ENCODE measurements at places on chromosomes 5 and 9.

GRCh38 chr5:174457141-174457678 is 267.2 kb upstream of the MSX2 start:
- no peak for DNase-seq

- no peak for DNase-seq
Measured at GRCh38 chr9:18598969-18599368, 125.0 kb downstream of the ADAMTSL1 start.

DNA sequence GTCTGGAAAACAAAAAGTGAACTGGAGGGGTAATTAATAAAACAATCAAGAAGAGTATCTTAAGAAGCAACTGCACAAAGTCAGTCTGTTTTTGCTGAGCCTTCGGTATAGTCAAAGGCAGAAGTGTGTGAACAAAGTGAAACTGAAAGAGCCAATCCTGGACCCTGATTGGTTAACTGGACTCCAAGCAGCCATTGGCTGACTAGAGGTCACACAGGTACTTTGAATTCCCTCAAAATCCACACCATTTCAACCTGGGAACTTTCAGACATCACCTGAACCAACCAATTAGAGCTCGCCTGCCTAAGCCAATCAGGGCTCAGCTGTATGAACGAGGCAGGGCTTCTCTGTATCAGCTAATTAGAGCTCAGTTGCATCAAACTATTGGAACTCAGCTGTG is 286.7 kb downstream of the TLE4 start:
- no peak for DNase-seq

- DNase-seq, result no peak
Measured at GRCh38 chr9:18263377-18263776, 210.6 kb upstream of the ADAMTSL1 start.

- DNase-seq, result no peak
Measured at GRCh38 chr9:124477648-124478285, 27.5 kb downstream of the ADGRD2 start.

GRCh38 chr5:66134407-66134861 is 9.7 kb upstream of the SREK1 start:
- no peak for DNase-seq

GRCh38 chr9:21542787-21543186 is 60.7 kb upstream of the IFNE start:
- no peak for DNase-seq

DNA sequence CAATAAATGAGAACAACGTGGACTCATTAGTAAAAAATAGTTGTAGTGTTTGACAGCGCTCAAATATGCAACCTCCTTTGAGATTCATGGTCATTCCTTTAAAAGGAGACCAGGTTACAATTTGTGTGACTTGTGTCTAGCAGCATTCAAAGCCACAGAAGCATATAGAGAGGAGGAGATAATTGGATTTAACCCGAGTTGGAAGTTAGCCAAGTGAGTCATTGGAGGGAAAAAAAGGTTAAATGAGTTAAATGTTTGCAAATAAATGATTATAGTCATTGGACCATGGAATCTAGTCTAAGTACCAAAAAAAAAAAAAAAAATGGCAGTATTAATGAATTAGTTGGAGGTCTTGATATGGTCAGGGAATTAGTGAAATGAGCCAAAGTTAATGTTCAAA is 90.9 kb downstream of the ITGA1 start:
- no peak for DNase-seq

DNA sequence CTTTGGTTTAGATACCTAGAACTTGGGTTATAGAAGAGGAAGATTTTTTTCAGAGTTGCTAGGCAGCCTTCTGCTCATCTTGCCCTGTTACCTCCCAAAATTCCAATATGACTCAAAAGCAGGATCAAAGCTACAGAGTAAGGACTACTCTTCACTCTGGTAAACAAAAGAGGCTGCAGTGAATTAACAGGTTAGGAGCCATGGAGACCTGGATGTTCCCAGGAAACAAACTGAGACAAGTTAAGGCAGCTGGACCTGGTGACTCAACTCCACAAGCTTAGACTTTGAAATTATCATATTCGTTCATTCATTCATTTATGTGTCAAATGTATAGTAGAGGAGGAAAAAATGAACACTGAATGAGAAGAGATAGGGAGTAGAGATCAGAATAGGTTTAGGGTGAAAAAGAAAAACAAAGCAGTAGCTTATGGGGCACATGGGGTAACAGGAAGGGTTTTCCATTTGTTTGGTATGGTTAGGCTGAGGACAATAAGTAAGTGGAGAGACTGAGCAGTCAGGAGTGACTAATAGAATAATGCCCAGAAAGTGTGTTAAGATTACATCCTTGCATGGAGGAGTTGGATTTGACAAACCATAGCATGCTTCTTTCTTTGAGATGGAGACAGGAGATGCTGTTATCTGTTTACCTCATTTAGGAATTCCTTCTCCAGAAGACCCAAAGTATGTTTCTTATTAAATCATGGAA is 464.0 kb upstream of the ZNF608 start:
- DNase-seq, result no peak

- no peak for DNase-seq
Measured at GRCh38 chr5:92594031-92594430, 987.0 kb downstream of the NR2F1-AS1 start.

- no peak for DNase-seq
Measured at GRCh38 chr5:28580616-28581015, 1542.2 kb upstream of the CDH9 start.

DNA sequence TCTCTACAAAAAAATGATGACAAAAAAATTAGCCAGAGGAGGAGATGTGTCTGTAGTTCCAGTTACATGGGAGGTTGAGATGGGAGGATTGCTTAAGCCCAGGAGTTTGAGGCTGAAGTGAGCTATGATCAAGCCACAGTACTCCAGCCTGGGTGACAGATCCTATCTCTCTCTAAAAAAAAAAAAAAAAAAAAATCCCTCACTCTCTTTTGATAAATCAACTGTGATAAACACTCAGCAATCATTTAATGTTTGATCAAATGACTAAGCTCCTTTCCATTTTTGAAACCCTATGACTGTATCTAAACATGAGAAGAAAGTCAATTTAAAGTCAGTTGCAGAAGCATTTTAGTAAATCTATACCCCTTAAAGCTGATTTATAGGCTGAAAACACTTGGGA is 112.1 kb upstream of the IL6ST start:
- DNase-seq, result no peak

- DNase-seq, result no peak
Measured at GRCh38 chr9:100674419-100675122, 96.7 kb downstream of the CAVIN4 start.

- no peak for DNase-seq
Measured at GRCh38 chr9:109600142-109600541, 102.0 kb upstream of the PTPN3 start.

GRCh38 chr9:12698266-12698665 is 5.1 kb downstream of the TYRP1 start:
- DNase-seq, result no peak

- DNase-seq, result peak; percentile 40
Measured at GRCh38 chr9:126722922-126723806, 81.7 kb upstream of the ZBTB43 start.

GRCh38 chr5:138967791-138968448 is 92.8 kb upstream of the LRRTM2 start:
- no peak for DNase-seq

GRCh38 chr9:85158512-85158911 is 489.0 kb downstream of the NTRK2 start:
- no peak for DNase-seq

- DNase-seq, result no peak
Measured at GRCh38 chr5:107548477-107548876, 122.3 kb downstream of the EFNA5 start.

DNA sequence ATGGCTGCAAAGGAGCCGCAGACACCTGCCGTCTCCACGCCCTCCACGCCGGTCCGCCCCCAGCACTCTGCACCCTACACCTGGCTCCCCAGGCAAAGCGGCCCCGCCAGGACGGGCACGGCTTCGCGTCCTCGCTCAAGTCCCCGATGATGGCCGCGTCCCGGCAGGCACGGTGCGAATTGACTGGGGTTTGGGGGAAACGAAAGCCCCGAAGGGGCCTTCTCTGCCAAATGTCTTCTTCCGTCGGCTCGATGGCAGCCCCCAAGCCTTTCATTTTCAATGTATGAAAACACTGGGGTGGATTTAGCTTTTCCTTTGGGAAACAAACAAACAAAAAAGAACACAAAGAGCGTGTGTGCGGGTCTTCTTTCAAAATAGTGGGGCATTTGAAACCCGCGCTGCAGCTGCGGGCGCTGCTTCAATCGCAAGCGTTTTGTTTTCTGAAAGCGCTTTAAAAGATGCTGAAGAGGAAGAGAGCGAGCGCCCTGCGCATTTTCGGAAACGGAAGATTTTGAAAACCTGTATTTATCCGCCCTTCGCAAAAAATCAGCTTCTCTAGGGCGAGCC is 160.0 kb downstream of the RMI1 start:
- peak; percentile 51 for DNase-seq

DNA sequence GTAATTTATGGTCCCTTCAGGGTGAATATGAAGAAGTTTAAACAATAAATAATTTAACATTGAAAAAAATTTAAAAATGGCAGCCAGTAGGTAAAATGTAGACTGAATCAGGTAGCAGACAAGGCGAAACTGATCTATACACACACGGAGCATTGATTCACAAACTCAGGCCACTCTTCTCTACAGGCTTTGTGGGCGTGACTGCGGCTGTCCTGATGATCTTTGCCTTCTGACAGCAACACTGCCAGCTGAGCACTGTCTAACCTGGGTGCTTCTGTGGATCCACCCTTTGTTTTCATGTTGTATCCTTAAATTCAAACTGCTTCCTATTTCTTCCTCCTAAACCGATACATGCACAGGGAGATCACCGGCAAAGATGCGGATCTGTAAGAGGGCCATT is 315.4 kb upstream of the ADCY2 start:
- DNase-seq, result no peak

- no peak for DNase-seq
Measured at GRCh38 chr5:53766673-53767072, 206.2 kb downstream of the NDUFS4 start.

DNA sequence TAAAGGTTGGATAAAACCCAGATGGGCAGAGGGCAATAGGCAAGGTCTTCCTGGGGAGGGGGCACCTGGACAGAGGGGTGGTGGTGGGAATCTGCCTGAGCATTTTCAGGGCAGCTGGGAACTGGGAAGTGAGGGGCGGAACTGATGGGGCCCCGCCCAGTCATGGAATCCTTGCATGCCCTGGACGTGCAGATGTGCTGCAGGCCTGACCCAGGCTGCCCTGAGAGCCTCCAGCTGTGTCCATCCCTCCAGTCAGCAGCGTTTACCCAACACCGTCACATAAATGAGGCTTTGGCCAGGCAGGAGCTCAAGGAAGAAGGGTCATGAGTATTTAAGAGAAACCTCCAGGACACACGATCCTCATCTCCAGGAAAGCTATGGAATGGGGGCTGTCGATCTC is 70.3 kb downstream of the DAB2IP start:
- DNase-seq, result no peak

GRCh38 chr9:88481933-88482332 is 53.0 kb upstream of the NXNL2 start:
- no peak for DNase-seq

DNA sequence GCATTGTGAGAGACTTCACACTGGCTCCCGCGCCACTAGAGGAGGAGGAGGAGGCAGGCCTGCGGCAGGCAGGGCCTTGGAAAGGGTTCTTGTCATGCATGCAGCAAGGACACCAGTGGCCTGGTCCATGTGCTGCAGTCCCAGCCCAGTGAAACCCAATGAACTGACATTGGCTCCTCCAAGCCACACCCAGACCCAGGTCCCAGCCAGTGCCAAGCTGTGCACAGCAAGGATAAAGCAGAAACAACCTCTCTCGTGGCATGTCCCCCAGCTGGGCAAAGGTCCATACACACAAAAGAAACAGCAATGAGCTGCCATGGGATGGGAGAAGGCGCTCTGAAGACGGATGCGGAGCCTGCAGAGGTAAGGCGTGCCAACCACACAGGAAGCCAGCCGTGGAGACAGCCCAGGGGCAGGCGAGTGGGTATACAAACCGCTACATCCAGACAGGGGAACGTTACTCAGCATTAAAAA is 89.2 kb downstream of the SEMA4D start:
- DNase-seq, result peak; percentile 36

DNA sequence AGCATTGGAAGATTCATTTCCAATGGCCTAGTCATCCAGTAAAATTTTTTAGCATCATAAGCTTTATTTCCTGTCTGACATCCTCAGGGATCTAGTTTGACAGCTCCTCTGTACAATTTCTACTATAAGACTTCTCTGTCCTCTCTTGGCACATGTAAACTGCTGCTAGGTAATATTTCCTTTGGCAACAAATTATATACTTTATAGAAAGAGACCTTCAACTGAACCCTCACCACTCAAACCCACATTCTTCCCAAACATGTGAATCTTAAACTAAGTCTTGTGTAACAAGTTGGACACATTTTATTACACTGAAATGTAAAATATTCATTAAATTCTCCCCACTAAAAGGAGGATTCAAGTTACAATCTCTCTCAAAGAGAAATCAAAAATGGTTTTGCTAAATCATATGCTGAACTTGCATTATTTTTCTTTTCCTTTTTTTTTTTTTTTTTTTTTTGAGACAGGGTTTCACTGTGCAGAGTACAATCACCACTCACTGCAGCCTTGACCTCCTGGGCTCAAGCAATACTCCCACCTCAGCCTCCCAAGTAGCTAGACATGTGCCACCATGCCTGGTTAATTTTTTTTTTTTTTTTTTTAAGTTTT is 36.9 kb downstream of the SCAI start:
- DNase-seq, result no peak

- DNase-seq, result peak; percentile 64
Measured at GRCh38 chr9:136882109-136882946, 4.0 kb upstream of the TRAF2 start.

DNA sequence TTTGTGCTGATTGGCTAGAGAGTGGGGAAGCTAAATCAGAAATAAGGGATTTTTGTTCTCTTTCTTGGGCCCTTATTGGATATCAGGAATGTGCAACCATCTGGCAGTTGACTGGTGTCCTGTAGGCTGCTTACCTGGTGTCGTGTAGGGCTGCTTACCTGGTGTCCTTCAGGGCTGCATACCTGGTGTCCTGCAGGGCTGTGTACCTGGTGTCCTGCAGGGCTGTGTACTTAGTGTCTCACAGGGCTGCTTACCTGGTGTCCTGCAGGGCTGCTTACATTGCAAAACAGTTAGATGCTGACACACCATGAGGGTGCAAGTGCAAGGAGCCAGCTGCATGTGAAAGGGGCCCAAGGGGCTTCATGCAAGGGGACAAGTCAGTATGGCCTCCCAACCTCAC is 249.3 kb downstream of the ICE1 start:
- no peak for DNase-seq

- DNase-seq, result no peak
Measured at GRCh38 chr9:93084471-93084881, 11.5 kb upstream of the CARD19 start.

GRCh38 chr5:38728029-38728428 is 117.8 kb upstream of the OSMR start:
- DNase-seq, result no peak
